ENCODE measurements at places on chromosomes 4 and X.
A peak's percentile ranks its signal among the peaks of the same experiment; 100 is the strongest.

DNA sequence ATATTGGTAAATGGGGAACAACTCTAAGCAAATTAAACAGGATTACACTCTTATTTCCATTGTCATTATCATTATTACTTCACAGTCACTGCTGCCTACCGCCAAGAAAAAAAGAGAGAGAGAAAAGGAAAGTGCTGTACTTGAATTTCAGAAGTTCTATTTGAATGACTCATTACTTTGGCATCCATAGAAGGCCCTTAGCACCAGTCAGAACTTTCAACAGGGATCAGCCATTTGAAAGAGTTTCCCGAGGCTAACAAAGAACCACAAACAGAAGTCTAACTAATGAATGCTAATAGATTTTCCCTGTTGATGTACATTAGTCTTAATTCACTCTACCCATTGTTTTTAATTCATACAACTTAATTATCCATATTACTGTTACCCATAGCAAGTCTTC is 116.3 kb downstream of the SHROOM4 start:
- peak; percentile 84 for DNase-seq

DNA sequence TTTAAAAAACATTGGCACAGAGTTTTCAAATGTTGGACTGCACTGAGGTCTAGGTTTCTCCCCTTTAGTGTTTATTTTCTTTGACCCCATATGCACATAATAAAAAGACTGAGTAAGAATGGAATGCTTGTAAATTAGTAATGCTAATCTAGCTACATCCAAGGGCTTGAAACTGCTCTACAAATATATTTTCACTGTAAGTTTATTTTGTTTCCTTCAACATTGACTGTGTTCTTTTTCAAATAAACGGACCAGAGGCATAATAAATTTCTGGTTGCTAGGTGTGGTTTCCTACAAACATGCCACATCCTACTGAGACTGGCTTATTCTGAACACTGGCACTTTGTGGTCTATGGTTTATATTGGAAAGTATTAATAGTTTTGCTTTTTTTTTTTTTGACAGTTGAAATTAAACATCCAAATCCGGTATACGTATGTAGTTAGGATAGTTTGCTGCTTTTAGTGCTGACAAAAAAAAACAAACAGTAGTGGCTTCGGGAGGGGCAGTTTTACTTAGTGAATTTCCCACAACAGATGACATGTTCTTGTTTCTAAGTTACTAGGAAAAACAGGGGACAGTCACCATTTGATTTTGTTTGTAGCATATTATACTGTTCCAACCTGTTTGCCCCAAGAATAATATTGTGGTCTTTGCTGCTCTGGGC is 13.2 kb downstream of the CA5B start:
- DNase-seq: no peak

DNA sequence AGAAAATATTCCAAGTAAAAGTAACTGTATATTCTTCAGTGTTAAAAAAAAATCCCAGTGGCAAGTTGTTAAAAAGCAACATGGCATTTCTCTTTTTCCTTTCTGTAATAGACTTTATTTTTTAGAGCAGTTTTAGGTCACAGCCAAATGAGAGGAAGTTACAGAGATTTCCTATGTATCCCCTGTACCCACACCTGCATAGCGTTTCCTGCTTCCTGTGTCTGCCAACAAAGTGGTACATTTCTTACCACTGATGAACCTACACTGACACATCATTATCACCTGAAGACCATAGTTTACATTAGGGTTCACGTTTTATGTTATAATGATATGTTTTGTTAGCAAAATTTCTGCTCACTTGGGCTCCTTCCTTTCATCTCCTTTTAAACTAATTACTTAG is 124.7 kb downstream of the GPAT3 start:
- DNase-seq: no peak

GRCh38 chr4:40205259-40206198 is 8.7 kb downstream of the RHOH start:
- no peak for DNase-seq

GRCh38 chr4:119189638-119190037 is 22.9 kb upstream of the USP53 start:
- DNase-seq: peak; percentile 66

DNA sequence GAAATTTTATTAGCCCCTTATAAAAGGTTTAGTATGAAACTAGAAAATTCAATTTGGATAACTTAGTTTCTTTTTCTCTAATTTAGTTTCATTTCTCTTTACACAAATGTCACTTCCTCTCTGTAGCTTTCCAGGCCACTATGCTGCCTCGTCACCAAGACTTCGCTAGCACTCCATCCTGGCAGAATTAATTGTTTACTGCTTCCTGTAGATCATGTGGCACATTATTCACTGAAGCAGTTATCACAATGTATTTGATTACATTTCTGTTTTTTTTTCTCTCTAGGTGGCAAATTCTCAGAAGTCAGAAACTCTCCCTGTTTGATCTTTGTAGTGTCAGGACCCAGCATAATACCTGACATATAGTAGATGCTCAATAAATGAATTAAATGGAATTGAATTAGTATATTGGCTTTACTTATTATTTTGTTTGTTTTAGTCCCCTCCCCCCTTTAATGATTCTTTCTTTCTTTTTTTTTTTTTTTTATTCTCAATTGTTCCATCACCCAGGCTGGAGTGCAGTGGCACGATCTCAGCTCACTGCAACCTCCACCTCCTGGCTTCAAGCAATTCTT is 9.3 kb upstream of the SAT1 start:
- no peak for DNase-seq

- no peak for DNase-seq
These were observed 138.1 kb downstream of the NPFFR2 start for GRCh38 chr4:72169861-72170260.
